ENCODE measurements at places on chromosomes 12 and 14.

DNA sequence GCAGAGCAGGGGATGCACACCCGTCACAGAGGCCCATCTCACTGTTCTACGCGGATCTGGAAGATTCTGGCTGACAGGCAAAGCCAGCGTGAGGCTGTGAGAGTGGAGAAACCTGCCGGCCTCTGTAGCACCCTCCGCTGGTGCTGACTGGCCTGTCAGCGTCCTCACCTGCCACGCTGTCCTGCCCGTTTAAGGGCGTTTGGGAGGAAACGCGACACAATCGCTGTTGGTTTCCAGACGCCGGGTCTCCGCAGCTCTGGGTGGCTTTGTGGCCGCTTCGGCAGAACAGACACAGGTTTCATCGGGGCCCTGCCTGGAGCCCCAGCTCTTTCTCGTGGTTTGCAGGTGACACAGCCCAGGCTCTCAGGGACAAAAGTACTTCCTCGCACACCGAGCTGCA is 70.6 kb downstream of the NOC4L start:
- no peak for DNase-seq

DNA sequence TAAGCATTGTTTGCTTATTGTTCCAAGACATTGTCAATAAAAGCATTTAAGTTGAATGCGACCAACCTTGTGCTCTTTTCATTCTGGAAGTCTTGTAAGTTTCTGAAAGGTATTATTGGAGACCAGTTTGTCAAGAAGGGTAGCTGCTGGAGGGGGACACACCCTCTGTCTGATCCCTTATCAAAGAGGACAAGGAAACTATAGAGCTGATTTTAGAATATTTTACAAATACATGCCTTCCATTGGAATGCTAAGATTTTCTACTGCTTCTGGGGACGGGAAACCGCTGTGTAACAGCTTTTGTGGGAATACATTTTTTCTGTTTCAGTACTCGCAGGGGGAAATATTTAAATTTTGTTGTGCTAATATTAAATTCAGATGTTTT is 3.5 kb downstream of the FOS start:
- DNase-seq: no peak

DNA sequence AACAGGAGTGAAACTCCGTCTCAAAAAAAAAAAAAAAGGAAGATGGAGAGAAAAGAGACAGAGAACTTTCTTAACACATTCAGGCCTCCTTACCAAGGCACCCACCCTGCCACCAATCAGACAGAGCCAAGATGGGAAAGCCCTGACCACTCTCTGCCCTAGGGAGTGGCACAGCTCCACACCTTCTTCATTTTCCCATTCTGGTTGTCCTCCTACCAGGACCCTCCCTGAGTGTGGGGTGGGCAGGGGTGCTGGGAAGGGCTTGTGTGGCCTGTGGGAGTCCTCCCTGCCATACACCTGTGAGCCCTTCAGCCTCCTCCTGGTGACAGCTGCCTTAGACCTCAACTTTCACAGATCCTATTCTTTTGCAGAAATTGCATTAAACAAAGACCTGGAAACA is 513.6 kb downstream of the BCL11B start:
- DNase-seq: no peak

DNA sequence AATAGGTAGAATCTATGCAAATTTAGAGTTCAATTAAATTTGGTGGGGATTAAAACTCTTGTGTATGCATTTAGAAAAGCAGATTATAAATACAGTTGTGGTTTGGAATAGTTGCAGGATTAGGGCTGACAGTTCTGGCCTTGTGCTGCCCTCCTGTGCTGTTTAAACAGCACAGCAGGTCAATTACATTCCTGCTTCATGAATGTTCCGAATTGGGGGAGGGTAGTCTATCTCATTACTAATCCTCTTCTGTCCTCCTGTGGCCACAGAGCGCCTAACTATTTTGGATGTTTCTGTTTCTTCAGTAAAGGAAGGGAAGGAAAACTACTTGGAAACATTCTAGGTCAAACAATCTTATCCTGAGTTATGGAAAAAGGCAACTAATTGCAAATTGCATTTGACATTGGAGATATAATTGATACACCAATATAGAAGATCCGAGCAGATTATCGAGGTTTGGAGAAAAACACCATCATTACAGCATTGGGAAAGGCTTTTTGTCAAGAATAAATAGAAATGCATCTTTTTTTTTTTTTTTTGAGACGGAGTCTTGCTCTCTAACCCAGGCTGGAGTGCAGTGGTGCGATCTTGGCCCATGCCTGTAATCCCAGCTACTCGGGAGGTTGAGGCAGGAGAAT is 8.7 kb upstream of the GPR19 start:
- DNase-seq: no peak

- DNase-seq: no peak
These were observed 9.7 kb downstream of the SPTSSA start for GRCh38 chr14:34452258-34452822.

DNA sequence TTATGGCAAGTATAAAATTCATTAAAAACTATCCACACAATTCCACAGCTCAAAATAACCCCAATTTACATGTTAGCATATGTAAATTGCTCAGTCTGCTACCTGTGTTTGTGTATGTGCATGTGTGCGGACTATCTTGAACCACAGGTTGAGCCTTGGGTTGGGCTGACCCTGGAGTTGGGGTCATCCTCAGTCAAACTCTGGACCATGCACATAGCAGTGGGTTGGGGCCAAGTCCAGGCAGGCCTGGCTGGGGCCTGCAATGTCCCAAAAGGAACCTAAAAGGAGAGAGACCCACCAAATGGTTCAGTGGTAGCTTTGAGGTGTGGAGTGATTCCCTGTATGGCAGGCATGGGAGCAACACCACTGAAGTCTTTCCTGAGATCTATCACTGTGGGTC is 156.1 kb downstream of the FOXN3 start:
- DNase-seq: no peak

- DNase-seq: no peak
These were observed 312.1 kb downstream of the VRK1 start for GRCh38 chr14:97109234-97109633.

- no peak for DNase-seq
These were observed 19.6 kb downstream of the MORN3 start for GRCh38 chr12:121649819-121650353.

- DNase-seq: no peak
These were observed 18.0 kb upstream of the DYRK2 start for GRCh38 chr12:67630373-67631088.

DNA sequence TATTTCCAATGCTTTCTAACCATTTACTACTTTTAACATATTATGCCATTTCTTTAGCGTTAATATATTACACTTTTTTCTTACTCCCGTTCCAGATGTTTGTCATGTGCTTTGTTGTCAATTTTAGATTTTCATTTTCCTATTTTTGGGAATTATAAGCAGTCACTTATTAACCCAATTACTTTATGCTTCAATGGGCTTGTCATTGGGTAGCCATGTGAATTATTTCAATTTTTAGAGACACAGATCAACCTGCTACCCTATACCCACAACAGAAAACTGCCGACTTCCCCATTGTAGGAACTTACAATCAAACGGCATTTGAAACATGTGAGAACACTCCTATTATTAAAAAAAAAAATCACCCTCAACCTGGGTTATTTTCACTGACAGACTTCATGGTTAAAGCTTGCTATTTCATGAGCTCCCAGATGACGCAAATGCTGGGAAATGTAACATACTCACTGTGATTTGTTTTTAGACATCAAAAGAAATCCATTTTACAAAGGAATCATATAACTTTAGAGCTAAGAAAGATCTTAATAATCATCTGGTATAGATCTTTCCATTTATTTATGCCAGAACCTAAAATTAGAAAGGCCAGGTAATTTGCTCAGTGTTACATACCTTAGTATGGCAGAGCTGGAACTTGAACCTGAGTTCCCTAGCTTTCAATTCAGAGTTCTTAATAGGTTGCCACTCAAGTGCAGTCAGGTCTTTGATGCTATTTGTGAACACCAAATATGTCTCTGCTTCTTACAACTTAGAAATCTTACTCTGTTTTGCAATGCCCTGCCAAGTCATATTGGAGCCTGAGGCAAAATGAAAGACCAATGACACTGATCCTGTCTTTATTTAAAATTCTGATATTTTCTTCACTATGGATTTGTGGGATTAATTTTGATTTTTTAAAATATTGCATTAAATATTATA is 340.4 kb downstream of the RAD51B start:
- DNase-seq: no peak

DNA sequence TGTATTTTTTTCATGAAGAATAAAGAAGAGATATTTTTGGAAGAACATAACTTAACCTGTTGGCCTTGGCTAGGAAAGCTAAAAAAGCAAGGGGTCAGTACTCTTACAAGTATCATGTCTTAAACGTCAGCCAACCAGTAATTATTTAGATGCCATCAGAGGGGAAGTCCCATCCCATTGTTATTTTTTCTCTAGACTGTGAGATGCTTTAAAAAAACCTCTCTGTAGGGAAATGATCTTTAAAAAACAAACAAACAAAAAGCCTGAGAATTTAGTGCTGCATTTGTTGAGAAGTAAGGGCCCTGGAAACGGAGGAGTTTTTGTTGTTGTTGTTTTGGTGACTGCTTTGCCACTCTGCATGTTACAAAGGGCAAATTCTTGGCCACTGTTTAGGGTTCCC is 474.0 kb downstream of the ZFP36L1 start:
- DNase-seq: no peak

DNA sequence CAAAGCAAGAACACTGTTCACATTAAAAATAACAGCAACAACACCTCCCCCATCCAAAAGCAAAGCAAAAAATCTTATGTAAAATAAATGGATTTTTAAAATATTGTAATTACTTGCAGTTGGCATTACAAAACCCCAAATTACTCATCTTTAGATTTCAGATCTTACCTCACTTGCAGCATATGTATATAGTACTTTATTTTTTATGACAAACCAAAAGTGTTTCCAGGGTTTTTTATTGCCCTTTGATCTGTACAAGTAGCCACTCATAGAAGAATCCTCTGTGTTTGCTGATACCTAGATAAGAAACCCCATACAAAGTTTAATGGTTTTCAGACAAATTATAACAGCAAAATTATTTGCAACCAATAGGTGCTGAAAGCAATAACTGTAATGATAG is 12.2 kb upstream of the NR2C1 start:
- no peak for DNase-seq

- DNase-seq: no peak
These were observed 117.1 kb downstream of the SLC25A47 start for GRCh38 chr14:100440207-100440631.

GRCh38 chr14:21382095-21382494 is 1.7 kb downstream of the SUPT16H start:
- no peak for DNase-seq

- no peak for DNase-seq
These were observed 116.4 kb downstream of the SLC38A1 start for GRCh38 chr12:46152456-46152855.

All from cortex of kidney (tissue), 1 donor.